ENCODE measurements at places on chromosomes 7 and 10.

DNA sequence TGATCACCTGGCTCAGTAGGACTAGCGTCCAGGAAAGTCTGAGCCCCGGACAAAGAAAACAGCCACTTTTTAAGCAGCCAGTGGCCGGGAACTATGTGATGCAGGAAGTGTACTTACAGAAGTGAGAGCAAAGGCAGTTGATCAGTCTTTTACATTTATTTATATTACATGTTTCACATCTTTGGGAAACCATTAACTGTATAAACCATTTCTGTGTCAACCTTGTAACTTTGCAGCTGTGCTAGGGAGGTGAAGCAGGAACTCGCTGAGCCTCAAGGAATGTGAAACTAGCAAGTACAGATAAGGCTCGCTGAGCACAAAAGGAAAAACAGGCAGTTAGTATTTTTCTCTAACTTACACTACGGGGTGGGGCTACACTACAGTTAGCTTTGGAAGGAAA lies 39.9 kb upstream of the HECW1 start:
- DNase-seq: no peak

- no peak for DNase-seq
Measured at GRCh38 chr10:14609178-14609577, 165.5 kb downstream of the FAM107B start.

DNA sequence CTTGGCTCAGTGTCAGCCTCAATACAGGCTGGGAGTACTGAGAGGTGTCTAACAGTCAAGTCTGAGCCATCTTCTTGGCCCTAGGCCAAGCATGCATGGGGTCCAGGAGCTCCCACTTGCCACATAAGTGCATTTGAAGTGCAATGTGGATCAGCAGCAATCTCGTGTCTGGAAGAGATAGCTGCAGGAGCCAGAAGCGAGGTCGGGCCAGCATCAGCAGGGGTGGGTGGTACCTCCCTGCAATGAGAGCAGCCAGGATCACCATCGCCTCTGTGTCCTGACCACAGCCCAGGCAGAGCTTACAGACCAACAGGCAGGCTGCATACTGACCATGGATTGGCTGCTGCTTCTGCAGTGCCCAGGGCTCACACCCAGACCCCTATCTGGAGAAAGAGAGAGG lies 83.0 kb upstream of the CXCL12 start:
- DNase-seq: no peak

DNA sequence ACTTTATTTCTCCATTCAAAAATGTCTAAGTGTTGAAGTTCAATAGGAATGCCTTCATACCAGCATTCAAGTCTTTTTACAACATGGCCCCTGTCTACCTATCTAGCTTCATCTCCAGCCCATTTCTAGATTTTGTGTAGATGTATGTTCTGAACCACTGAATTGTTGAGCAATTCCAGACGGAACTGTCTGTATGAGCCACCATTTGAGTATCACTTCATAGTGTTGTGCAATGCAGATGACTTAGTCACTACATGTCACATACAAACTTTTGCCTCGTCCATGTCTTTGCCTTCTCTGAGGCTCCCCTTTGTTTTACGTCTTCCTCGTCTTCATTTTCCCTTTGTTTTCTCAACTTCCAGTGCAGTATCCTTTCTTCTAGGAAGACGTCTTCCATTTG lies 118.1 kb downstream of the INHBA start:
- no peak for DNase-seq

DNA sequence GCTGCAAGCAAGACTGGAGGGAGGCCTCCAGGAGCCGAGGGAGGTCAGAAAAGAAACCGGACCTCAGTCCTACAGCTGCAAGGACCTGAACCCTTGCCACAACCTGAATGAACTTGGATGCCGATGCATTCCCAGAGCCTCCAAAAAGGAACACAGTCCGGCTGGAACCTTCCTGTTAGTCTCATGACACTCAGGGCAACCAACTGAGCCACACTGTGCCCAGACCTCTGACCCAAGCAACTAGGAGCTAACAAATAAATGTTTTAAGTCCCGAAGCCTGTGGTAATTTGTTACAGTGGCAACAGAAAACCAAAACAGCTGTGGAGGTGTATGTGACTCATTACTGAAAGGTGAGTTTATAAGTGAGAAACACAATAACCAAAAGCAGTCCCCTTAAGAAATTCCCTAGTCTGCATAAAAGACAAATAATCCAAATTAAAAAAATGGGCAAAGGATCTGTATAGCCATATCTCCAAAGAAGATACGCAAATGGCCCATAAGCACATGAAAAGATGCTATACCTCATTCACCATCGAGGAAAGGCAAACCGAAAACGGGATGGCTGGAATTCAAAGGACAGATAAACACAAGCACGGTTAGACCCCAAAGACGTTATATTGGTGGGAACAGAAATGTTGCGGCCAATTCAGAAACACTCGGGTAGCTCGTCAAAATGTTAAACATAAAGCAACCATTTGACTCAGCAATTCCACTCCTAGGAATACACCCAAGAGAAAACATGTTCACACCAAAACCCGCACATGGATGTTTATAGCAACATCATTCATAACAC lies 24.8 kb downstream of the GNA12 start:
- DNase-seq: no peak

DNA sequence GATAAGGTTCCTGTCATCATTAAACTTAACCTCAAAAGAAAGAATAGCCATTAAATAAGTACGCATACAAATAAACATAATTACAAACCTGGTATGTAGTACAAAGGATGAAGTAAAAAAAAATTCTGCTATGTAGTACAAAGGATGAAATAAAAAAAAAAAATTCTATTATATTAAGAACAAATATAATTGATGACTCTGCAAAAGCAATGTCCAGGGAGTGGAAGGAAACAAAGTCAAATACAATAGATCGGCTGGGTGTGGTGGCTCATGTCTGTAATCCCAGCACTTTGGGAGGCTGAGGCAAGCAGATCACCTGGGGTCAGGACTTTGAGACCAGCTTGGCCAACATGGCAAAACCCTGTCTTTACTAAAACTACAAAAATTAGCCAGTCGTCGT lies 56.9 kb downstream of the ABI1 start:
- no peak for DNase-seq

- no peak for DNase-seq
Measured at GRCh38 chr10:75530299-75530698, 98.9 kb downstream of the LRMDA start.

- DNase-seq: no peak
Measured at GRCh38 chr10:17527514-17528146, 73.2 kb upstream of the ST8SIA6 start.

- DNase-seq: no peak
Measured at GRCh38 chr7:38574086-38574485, 57.1 kb downstream of the AMPH start.

GRCh38 chr10:132107949-132108877 lies 42.5 kb downstream of the JAKMIP3 start:
- no peak for DNase-seq

GRCh38 chr7:142188846-142189245 lies 69.0 kb downstream of the PRSS58 start:
- DNase-seq: no peak

DNA sequence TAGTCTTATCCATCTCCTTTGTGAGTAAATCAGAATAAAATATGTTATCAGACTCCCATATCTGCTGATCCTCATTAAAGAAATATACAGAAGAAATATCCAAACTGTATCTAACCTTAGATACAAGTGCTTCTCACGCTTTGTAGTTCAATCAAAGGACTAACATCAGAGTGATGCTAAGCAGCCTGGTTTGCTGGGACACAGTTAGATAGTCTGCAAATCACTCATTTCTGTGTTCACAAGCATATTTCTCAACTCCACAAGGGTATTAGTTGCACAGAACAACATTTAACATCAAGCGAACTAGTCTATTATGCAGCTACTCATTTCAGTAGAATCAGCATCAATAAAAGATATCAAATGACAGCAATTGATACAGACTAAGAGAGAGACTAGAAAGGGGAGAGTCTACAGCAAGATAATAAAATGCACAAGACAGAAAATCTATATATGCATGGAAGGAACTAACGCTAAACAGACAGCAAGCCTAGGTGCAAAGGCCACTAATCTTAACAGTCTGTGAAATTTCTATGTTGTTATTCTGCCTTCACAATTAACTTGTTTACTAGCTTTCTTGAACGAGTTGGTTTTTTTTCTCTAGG lies 30.0 kb downstream of the DNAJC12 start:
- DNase-seq: no peak

GRCh38 chr7:9149499-9150082 lies 716.2 kb downstream of the NXPH1 start:
- DNase-seq: no peak

- DNase-seq: no peak
Measured at GRCh38 chr10:31321396-31321941, 2.5 kb downstream of the ZEB1 start.

DNA sequence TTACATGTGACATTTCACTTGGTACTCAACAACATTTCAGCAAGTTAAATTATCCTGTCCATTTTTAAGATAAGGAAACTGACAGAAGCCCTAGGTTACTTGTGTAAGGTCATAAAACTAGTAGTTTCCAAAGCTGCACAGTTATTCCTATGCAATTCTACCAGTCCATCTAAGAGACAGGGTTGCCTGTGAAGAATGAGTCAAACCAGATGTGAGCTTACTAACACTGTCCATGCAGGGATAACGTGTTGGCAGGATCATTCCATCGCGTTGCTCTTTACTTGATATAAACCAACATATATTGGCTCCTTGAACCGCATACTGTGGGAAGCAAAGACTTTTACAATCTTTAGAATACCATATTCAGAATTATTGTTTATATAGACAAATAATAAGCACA lies 280.9 kb upstream of the HGF start:
- DNase-seq: no peak

Measured in stimulated activated CD4-positive, alpha-beta T cell treated with anti-CD3 and anti-CD28 coated beads, Interleukin-1b, Interleukin-23, amount 100 ng/mL, for 4 hours (primary cell).